ENCODE measurements at places on chromosomes 12 and 14. TPM values are rescaled to one million over a fixed set of nuclear protein-coding genes. Genes with fewer than 3 reads are reported as not detected.

PLEKHH1 gene
- total RNA-seq, result 0.50 TPM

FERMT2 gene
- total RNA-seq, result 302 TPM

PRB2 gene
- total RNA-seq, result not detected

MYO1H gene
- not detected for total RNA-seq

CACNA2D4 gene
- total RNA-seq, result not detected

CISTR gene
- not detected for total RNA-seq

NXPH4 gene
- total RNA-seq, result 62.6 TPM

COCH gene
- 4.8 TPM for total RNA-seq

KIF26A gene
- total RNA-seq, result 4.5 TPM

NRXN3 gene
- 26.4 TPM for total RNA-seq

EFS gene
- 31.9 TPM for total RNA-seq

B4GALNT3 gene
- total RNA-seq, result 0.21 TPM

SAMD15 gene
- 1.9 TPM for total RNA-seq

SMCO3 gene
- not detected for total RNA-seq

TMEM117 gene
- 14.2 TPM for total RNA-seq

PRICKLE1 gene
- total RNA-seq, result 31.9 TPM

WNT1 gene
- not detected for total RNA-seq

FOXA1 gene
- total RNA-seq, result not detected

- no peaks in the 10 kb centered on the region for H3K36me3 ChIP-seq
- DNase-seq, result no peak
- no peaks in the 10 kb centered on the region for H3K27me3 ChIP-seq
- no peak overlapping the region for H3K27ac ChIP-seq
Observed at GRCh38 chr14:95389471-95390011, 69.8 kb upstream of the CLMN start.

- H3K36me3 ChIP-seq, result no peaks in the 10 kb centered on the region
- H3K27me3 ChIP-seq, result peaks cover 18% of the 10 kb centered on the region
- H3K4me1 ChIP-seq, result no peaks in the 10 kb centered on the region
- H3K4me3 ChIP-seq, result no peak overlapping the region
Observed at GRCh38 chr12:116642683-116643082, 83.5 kb downstream of the MAP1LC3B2 start.

DNA sequence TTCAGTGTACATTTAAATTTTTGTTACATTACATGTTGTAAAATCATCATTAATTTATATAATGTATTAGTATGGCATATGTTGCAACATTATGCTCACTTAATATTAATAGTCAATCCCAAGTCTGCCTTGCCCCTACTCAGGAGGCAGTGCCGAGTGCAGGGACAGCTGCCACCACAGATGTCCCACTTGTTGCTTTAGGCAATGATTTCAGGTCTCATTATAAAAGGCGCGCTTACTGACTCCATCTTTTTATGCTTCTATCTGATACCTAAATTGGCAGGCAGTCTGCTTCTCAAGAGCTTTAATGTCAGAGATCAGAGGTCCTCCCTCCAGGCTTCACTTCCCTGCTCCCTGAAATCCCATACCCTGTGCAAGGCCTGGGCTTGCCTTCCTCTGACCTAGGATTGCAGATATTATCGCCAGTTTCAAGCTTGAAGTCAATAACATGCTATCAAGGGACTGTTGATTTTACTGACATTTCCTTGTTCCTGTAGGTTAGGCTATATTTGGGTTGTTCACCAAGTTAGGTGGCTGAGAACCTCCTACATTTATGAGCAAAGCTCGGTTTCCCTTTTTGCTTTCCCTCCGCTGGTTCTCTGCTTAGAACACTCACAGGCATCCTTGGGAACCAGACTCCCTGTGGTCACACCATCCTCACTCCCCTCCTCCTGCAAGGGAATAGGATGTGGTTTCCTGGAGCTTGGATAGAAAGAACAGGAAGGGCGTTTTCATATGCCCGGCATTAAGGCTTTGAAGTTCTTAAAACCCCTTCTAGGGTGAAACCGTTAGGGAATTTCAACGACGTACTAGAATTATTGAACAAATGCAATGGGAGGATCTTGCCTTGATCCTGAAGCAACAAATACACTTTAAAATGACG is 208.4 kb upstream of the FKBP4 start:
- peak overlapping the region; percentile 31 for H3K27ac ChIP-seq
- no peaks in the 10 kb centered on the region for H3K27me3 ChIP-seq
- no peak for DNase-seq
- peaks cover 21% of the 10 kb centered on the region for H3K4me1 ChIP-seq
- H3K4me3 ChIP-seq, result no peak overlapping the region

DNA sequence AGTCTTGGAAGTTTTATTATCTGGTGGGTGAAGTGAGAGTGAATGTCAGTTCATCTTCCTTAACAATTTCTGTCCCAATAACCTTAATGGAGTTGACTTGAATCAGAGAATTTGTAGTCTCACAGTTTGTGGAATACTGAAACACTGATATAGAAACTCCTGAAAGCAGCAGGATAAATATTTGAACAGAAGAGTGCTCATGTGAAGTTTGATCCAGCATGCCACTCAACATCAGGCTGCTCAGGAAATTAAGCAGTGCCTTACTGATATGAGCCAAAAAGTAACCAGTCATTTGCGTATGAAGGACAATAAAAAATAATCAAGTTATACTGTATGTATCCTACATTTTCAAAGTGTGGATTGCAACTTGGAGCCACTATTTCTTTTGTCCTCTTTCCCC is 15.7 kb downstream of the MUCL1 start:
- DNase-seq, result no peak
- no peaks in the 10 kb centered on the region for H3K36me3 ChIP-seq
- H3K27ac ChIP-seq, result no peak overlapping the region
- H3K4me1 ChIP-seq, result no peaks in the 10 kb centered on the region
- H3K27me3 ChIP-seq, result no peaks in the 10 kb centered on the region
- no peak overlapping the region for H3K4me3 ChIP-seq

- H3K36me3 ChIP-seq, result no peaks in the 10 kb centered on the region
- no peak overlapping the region for H3K27ac ChIP-seq
- no peak for DNase-seq
- peaks cover 12% of the 10 kb centered on the region for H3K4me1 ChIP-seq
- H3K27me3 ChIP-seq, result peaks cover 35% of the 10 kb centered on the region
Observed at GRCh38 chr12:55679691-55680090, 28.0 kb downstream of the ITGA7 start.

DNA sequence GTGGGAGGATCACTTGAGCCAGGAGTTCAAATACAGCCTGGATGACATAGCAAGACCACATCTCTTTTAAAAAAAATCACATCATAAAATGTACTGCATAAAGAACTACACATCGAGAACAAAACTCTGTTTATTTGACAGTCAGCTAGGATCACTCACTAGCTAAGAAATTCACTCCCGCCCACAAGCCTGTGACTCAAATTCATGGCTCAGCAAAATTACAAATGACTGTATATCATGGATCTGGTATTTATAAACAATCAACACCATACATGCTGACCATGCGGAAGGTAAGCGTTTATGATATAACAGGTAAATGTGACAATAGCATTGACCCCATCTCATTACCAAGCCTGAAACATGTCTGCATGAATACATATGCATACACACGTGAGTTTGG is 206.5 kb downstream of the EFCAB11 start:
- H3K4me3 ChIP-seq, result no peak overlapping the region
- no peaks in the 10 kb centered on the region for H3K27me3 ChIP-seq
- H3K27ac ChIP-seq, result no peak overlapping the region
- no peaks in the 10 kb centered on the region for H3K4me1 ChIP-seq
- no peaks in the 10 kb centered on the region for H3K36me3 ChIP-seq
- DNase-seq, result no peak

GRCh38 chr12:50174971-50175715 is 8.0 kb upstream of the CERS5 start:
- DNase-seq, result no peak
- peaks cover 5% of the 10 kb centered on the region for H3K4me1 ChIP-seq
- no peak overlapping the region for H3K4me3 ChIP-seq
- no peak overlapping the region for H3K27ac ChIP-seq
- H3K27me3 ChIP-seq, result no peaks in the 10 kb centered on the region

DNA sequence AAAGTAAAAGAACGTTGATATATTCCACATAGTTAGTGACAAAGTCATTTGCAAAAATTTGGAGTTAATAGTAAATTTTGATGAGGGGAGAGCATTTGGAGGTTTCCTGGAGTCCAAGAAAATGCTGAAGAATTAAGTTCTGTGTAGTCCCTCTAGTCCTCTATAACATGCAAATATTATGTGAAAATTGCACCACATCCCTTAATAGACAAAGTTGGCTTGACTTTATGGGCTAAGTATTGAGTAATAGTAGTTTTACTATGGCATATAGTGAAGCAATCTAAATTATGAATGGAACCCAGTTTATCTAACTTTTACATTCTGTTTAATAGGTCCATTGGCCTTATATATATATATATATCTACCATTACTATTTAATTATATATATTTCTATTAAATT is 66.4 kb upstream of the DCN start:
- H3K36me3 ChIP-seq, result peaks cover 13% of the 10 kb centered on the region
- H3K27ac ChIP-seq, result no peak overlapping the region
- no peak for DNase-seq
- H3K4me1 ChIP-seq, result peaks cover 16% of the 10 kb centered on the region
- H3K4me3 ChIP-seq, result no peak overlapping the region

- H3K4me3 ChIP-seq, result no peak overlapping the region
- H3K36me3 ChIP-seq, result no peaks in the 10 kb centered on the region
- peaks cover 18% of the 10 kb centered on the region for H3K27me3 ChIP-seq
- H3K27ac ChIP-seq, result no peak overlapping the region
- no peak for DNase-seq
- no peaks in the 10 kb centered on the region for H3K4me1 ChIP-seq
Observed at GRCh38 chr12:45034861-45035265, 16.0 kb downstream of the DBX2 start.

DNA sequence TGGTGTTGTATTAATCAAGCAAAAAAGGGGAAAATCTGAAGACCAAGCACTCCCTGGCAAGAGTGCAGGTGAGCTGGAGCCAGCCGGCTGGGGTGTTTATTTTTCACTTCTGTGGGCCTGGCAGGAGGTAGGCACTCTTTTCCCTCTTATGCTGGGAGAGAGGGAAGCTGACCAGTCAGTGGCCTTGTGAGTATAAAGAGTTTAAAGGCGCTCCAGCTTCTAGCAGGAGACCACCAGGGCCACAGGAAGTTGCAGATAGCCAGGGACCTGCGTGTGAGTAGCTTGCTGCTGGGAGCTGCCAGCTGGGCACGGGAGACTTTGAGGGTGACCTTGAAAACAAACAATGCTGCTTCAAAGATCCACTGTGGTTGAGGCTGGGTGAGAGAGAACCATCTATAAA is 217.4 kb upstream of the PWP1 start:
- H3K4me1 ChIP-seq, result no peaks in the 10 kb centered on the region
- H3K27ac ChIP-seq, result no peak overlapping the region
- no peak overlapping the region for H3K4me3 ChIP-seq
- no peaks in the 10 kb centered on the region for H3K36me3 ChIP-seq
- DNase-seq, result no peak

GRCh38 chr14:64324895-64325294 is 30.7 kb upstream of the ESR2 start:
- H3K36me3 ChIP-seq, result no peaks in the 10 kb centered on the region
- peaks cover 11% of the 10 kb centered on the region for H3K27me3 ChIP-seq

GRCh38 chr12:240566-240965 is 22.1 kb downstream of the SLC6A13 start:
- H3K27me3 ChIP-seq, result peaks cover 15% of the 10 kb centered on the region
- H3K4me1 ChIP-seq, result no peaks in the 10 kb centered on the region
- DNase-seq, result peak; percentile 56
- no peak overlapping the region for H3K27ac ChIP-seq
- no peaks in the 10 kb centered on the region for H3K36me3 ChIP-seq

GRCh38 chr12:64625243-64626077 is 15.2 kb downstream of the RASSF3 start:
- no peaks in the 10 kb centered on the region for H3K27me3 ChIP-seq
- H3K36me3 ChIP-seq, result peaks cover under 1% of the 10 kb centered on the region
- H3K27ac ChIP-seq, result peak overlapping the region; percentile 99

- no peaks in the 10 kb centered on the region for H3K4me1 ChIP-seq
- H3K36me3 ChIP-seq, result no peaks in the 10 kb centered on the region
- no peak overlapping the region for H3K27ac ChIP-seq
- H3K27me3 ChIP-seq, result no peaks in the 10 kb centered on the region
Observed at GRCh38 chr12:81588235-81589008, 170.7 kb downstream of the PPFIA2 start.

GRCh38 chr12:7571257-7571656 is 67.7 kb upstream of the CD163 start:
- H3K27me3 ChIP-seq, result peaks cover 13% of the 10 kb centered on the region
- H3K4me3 ChIP-seq, result no peak overlapping the region
- no peak overlapping the region for H3K27ac ChIP-seq
- no peaks in the 10 kb centered on the region for H3K36me3 ChIP-seq
- DNase-seq, result no peak
- no peaks in the 10 kb centered on the region for H3K4me1 ChIP-seq

- no peak for DNase-seq
- no peak overlapping the region for H3K27ac ChIP-seq
- H3K36me3 ChIP-seq, result no peaks in the 10 kb centered on the region
Observed at GRCh38 chr12:43577381-43577780, 25.4 kb upstream of the ADAMTS20 start.

DNA sequence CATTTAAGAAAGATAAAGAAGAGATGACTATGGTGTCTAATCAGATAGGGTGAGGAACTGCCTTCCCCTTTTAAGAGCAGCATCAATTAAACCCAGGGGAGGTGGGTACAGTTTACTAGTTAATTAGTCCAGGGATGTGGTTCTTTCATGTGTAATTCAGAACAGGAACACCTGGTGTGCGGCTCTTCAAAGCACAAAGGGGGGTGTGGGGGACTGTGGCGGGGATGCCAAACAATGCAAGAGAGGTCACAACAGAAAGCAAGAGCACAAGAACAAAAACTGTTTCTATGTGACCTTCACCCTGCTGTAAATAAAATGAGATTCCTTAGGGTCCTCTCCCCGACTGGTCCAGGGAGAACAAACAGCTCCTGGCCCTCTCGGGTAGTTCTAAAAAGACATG is 183.9 kb upstream of the SOX5 start:
- peaks cover 7% of the 10 kb centered on the region for H3K4me1 ChIP-seq
- peaks cover 3% of the 10 kb centered on the region for H3K27me3 ChIP-seq
- DNase-seq, result no peak
- no peaks in the 10 kb centered on the region for H3K36me3 ChIP-seq
- no peak overlapping the region for H3K4me3 ChIP-seq

DNA sequence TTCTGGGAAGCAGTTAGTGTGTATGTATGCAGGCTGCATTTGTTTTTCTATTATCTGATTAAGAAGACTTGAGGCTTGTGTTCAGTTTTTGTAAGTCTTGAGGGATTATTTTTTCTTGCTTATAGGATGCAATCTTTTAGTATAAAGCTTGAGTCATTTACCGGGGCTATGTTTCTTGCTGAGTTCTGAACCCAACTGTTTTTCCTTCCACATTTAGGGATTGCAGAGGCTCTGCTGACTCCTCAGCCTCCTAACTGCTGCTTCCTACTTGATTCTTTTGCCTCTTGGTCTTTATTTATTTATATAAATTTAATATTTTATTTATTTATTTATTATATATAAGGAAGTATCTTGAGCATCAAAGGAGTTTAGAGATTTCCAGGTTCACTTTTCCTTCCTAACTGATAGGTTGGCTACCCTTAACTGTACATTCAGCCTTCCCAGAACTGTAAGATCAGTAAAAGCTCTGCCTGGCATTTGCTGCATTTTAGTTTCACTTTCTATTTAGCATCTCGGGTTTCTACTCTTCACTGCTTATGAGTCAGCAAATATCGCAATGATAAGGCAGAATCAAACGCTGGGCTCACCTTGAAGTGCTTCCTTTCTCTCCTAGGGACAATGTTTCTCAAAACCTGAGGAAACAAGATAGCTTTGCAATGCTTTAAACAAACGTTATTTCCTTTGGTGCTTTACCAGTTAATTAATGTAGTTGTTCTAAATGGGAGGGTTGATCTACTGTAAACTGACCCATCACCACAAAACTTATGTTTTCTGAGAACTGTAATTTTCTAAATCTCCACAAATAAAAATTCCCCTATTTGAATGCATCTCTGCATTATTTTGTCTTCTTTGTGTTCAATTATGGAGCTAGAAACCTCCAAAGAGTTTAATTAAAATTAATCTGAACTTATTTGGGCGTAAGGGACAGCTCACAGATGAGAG is 1183.7 kb upstream of the TMEM132C start:
- H3K27ac ChIP-seq, result peak overlapping the region; percentile 87
- no peaks in the 10 kb centered on the region for H3K36me3 ChIP-seq
- peaks cover 8% of the 10 kb centered on the region for H3K4me1 ChIP-seq
- no peak for DNase-seq
